Thyroid gland (tissue), 4 donors: ENCODE measurements at places on chromosomes 5 and 9. TPM values are rescaled to one million over a fixed set of nuclear protein-coding genes. Genes with fewer than 3 reads are reported as not detected.

Gene ZNF354C
- total RNA-seq, result 10.7 TPM

Gene ZDHHC11B
- 2.3 TPM for total RNA-seq

Gene DMRT3
- 9.1 TPM for total RNA-seq

Gene CD72
- total RNA-seq, result 3.1 TPM

Gene SOX30
- total RNA-seq, result not detected

Gene SHISAL2B
- not detected for total RNA-seq

Gene PCDHB11
- 2.3 TPM for total RNA-seq

Gene RHOBTB3
- total RNA-seq, result 58.7 TPM

Gene F2R
- 8.0 TPM for total RNA-seq

Gene TAF1L
- total RNA-seq, result not detected

Gene SPATA31A3
- total RNA-seq, result not detected

Gene CAMK2A
- not detected for total RNA-seq

Gene SH3RF2
- total RNA-seq, result 20.8 TPM

Gene GDF9
- total RNA-seq, result 0.33 TPM

Gene BTNL3
- 0.50 TPM for total RNA-seq

Gene PRLR
- not detected for total RNA-seq

Gene SHC3
- 0.40 TPM for total RNA-seq

Gene TUBB4B
- 611 TPM for total RNA-seq

Gene GDNF
- total RNA-seq, result not detected

Gene NAA35
- total RNA-seq, result 25.3 TPM

Gene SLC6A19
- not detected for total RNA-seq

Gene PCDHB6
- 0.33 TPM for total RNA-seq

Gene GABRA1
- total RNA-seq, result not detected

Gene SLC30A5
- total RNA-seq, result 62.8 TPM

Gene F2RL2
- 0.73 TPM for total RNA-seq

Gene LECT2
- total RNA-seq, result not detected

Gene TYRP1
- not detected for total RNA-seq

Gene PCDHA9
- total RNA-seq, result 0.17 TPM

Gene PCDHA1
- total RNA-seq, result not detected

Gene SDHA
- total RNA-seq, result 92.4 TPM

Gene NDOR1
- total RNA-seq, result 15.9 TPM

Gene SLC6A7
- not detected for total RNA-seq

Gene CXXC5
- 56.0 TPM for total RNA-seq

Gene EXOC3
- 47.7 TPM for total RNA-seq

Gene BTNL8
- total RNA-seq, result 7.1 TPM

Gene PCDHGB7
- total RNA-seq, result 9.5 TPM

Gene PLPP6
- total RNA-seq, result 12.4 TPM

Gene ACSL6
- 6.2 TPM for total RNA-seq

Gene ADAMTS6
- 1.0 TPM for total RNA-seq

Gene ORM2
- total RNA-seq, result not detected

Gene PCDHA12
- total RNA-seq, result 6.9 TPM

Gene LCN1
- not detected for total RNA-seq

Gene CRB2
- not detected for total RNA-seq

Gene IFNB1
- total RNA-seq, result not detected

Gene COQ4
- 101 TPM for total RNA-seq

Gene NANS
- 41.9 TPM for total RNA-seq

Gene SPINK13
- total RNA-seq, result not detected

Gene P4HA2
- total RNA-seq, result 21.3 TPM

Gene DNAI1
- total RNA-seq, result 0.89 TPM

Gene IFNK
- not detected for total RNA-seq
